Activated naive CD8-positive, alpha-beta T cell treated with anti-CD3 and anti-CD28 coated beads for 36 hours (primary cell): ENCODE measurements at places on chromosomes 2 and 18.

DNA sequence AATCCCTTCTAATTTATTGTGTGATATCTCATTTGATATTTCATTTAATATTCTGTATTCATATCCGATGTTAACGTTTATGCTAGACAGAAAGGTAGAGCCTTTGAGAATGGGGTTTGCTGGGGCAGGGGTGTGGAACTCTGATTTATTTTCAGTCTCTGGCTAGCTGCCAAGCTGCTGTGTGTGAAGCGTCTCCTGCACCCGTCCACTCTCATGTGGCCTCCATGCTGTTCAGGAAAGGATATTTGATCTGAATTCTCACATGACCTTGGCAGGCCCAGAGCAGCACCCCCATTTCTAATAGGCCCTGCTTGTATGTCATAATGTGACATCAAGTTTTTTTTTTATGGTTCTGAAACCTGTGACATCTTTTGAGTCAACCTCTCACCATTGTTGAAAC lies 1.6 kb downstream of the IL1R1 start:
- no peak for DNase-seq

- no peak for DNase-seq
Measured at GRCh38 chr2:233217892-233218377, 33.5 kb upstream of the ATG16L1 start.

- no peak for DNase-seq
Measured at GRCh38 chr18:40553029-40553428, 1402.0 kb upstream of the PIK3C3 start.

- DNase-seq, result no peak
Measured at GRCh38 chr2:100563407-100564247, 834 bp downstream of the PDCL3 start.

- DNase-seq, result no peak
Measured at GRCh38 chr2:218755567-218756404, 26.2 kb upstream of the CYP27A1 start.

DNA sequence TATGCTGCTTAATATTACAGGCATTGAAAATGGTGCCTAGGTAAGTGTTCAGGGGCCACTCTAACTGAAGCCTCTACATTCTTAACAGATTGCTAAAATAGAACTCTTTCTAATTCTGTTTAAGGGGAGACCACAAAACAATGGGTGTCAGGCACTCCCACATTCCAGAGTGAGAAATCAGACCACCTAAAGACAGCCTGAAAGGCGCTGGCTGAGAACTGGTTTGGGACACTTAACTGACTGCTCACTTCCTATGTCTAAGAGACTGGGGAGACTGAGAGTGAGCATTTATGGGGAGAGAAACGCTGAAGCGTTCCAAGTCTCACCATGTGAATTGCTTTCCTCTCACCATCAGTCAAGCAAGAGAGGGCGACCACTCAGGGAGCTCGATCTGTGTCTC lies 108.8 kb upstream of the ITGB6 start:
- DNase-seq, result no peak

GRCh38 chr2:22879009-22879863 lies 505.7 kb upstream of the KLHL29 start:
- DNase-seq, result no peak

DNA sequence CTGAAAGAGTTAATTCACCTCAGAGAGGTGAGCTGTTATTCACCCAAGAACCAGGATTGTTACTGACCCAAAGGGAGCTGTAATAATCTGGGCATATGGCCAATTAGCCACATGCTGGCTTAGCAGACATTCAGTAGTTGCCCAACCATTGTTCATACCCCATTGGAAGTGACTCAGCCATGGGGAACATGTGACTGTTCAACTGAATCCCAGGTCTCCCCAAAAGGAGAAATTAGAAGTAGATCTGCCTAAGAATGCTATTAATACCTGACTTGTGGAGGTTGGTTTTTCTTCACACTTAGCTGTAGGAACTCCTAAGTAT lies 272.6 kb upstream of the UBE2E3 start:
- DNase-seq, result no peak

DNA sequence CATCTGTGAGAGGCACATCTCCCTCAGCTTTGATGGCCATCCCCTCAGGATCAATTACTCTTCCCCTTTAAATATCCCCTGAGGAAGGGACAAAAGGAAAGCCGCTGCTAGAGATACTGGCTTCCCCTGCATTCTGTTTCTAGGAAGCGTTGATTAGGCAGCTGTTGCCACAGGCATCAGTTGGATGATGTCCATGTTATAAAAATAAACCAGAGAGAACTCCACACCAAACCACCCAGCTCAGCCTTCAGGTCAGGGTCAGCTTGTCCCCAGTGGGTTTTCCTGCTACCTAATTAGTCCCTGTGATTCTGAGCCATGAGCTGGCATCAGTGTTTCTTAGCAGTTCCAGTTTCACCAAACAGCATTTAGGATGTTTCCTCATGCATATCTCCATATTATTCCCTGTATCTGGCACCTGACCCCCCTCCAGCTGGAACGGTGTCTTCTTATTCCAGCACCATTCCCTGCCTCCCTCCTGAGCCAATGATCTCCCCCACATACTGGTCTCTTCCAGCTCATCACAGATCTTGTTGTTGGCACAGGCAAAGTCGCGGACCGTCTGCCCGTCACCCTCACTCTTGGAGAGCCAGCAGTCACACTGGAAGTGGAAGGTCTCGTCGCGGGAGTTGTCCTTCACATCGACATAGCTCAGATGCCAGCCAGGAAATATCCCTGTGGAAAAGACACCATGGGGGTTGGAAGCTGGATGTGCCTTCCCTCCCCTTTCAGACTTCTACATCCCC lies 168.4 kb downstream of the LOXHD1 start:
- no peak for DNase-seq

- DNase-seq, result no peak
Measured at GRCh38 chr18:4551001-4551360, 95.9 kb upstream of the DLGAP1 start.

DNA sequence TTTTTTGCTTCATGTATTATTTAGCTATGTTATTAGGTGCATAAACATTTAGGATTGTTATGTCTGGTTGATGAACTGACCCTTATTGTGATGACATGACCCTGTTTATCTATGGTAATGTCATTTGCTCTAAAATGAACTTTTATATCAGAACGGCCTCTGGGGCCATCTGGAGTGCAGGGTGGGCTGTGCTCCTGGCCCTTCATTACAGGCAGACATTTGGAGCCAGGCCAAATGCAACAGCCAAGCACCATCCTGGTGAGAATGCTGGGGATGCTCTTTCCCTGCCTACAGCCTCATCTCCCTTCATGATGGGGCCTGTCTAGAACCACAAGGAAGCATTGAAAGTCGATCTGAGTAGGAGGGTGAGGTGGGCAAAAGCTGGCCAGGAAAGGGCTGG lies 38.0 kb downstream of the HJURP start:
- no peak for DNase-seq

DNA sequence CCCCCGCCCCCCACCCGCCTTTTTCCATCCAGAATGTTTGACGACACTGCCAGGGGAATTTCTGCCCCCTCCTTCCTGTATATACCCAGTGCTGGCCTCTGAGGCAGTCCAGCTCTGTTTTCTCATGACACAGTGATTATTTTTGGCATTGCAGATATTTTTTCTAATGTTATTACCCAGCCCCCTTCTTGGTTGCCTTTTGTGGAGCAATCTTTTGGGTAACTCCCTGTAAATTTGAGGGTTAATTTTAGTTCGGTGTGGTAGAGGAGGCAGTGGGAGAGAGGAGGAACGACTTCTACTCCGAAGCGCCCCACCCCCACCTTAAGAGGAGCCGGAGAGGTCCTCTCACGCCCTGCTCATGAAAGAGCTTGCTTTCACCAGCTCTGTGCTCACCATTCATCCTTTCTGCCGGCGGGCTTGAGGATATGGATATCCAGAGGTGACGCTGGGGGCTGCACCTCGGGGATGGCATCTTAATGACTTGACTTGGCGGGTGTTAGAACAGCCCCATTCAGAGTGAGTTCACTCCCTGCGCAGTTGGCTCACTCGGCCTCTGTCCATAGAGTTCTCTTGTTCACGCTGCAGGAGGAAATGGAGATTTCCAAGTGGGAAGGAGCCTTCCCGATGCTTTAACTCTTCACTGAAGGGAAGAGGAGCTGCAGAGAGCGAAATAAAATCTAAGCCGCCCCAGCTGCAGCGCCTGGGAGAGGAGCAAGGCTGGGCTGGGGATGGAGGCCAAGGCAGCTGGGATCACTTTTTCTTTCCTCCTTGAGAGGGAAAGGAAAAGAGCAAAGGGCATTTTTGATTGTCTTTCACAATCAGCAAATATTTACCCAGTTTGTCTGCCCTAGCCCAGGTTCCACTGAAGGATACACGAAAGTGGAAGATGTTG lies 38.4 kb downstream of the EPAS1 start:
- no peak for DNase-seq

DNA sequence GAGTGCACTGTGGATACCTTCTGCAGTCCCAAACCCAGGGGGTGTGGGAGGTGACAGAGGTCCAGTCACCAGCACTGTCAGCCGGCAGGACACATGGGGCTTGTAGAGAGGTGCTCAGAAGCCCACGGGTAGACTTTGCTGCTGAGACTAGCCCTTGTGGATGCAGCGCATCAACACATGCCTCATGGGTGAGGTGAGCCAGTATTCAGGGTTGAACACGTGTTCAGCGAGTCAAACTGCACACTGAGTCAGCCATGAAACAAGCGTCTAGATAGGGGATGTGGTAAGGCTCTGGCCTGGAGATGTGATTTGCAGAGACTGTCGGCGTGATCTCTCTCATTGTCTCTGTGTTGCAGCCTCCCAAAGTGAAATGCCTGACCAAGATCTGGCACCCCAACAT lies 35.8 kb upstream of the SCLY start:
- DNase-seq, result peak; percentile 10

DNA sequence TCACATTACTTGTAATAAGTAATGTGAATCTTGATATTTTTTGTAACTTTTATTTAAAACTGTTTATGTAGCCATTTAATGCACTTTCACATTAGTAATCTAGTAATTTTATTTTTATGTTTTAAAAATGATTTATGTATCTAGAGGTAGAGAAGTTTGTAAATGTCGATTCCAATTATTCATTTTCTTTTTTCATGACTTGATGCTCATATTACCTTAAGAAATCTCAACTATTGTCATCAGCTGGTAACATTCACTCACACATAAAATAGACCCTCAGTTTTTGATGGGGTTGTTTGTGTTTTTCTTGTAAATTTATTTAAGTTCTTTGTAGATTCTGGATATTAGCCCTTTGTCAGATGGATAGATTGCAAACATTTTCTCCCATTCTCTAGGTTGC lies 351.7 kb upstream of the CDH7 start:
- DNase-seq, result no peak

GRCh38 chr2:130887643-130888042 lies 50.9 kb downstream of the ARHGEF4 start:
- no peak for DNase-seq

DNA sequence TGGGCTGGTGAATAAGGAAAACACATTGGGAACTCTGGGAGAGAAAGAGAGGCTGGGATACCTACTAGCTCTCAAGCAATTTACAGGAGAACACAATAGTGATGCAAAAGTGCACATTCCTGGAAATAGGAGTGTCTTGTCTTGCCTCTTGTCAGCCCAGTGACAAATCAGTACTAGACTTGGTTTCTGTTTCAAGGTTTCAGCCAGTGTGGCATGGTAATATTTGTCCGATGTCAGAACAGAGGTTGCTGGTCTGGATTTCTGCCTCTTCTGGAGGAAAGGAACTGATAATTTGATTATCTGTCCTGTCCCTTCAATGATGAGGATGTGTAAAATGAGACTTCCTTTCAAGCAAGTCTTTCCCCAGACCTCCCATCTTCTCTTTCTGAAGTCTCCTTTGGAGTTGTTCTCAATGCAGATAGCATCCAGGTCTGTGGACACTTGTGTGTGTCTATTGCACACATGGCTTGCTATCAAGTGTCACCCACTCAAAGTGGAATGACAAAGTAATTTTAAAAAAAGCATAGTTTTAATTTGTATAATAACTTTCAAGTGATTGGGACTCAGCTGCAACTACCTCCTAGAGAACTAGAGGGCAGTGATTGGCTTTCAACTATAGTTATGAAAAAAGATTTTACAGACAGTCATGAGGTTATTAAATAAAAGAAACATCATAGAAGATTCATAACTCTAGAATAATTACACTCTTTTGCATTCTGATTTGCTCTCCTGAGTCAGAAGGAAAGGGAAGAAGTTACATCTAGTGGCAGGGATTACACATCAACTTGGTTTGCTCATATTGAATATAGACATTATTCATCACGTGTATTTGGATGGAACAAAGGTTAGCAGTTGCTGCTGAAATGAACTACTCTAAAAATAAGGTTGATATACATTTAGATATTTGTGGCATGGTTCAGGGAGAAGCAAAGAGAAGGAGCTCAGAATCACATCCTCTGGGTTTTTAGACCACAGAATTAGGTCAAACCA lies 4.5 kb downstream of the GPR39 start:
- DNase-seq, result no peak

GRCh38 chr18:70289351-70290312 lies 787 bp downstream of the SOCS6 start:
- peak; percentile 52 for DNase-seq

DNA sequence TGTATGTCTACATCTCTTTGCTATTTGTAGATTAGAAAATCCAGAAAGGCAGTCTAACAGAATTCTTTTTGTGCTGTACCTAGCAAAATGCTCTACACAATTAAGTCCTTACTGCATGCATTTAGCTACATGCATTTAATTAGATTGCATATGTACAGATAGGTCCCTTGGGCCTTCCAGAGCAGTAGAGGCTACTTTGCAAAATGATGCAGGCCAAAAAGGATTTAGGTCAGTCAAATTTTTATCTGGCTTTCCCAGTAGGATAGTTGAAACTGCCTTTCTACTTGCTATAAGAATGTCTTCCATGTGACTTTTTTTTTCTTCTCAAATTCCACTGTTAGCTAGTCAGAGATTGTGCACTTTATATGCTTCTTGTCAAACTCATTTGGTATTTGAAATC lies 19.3 kb downstream of the GALNT13 start:
- no peak for DNase-seq

GRCh38 chr18:73520229-73520628 lies 627.4 kb downstream of the FBXO15 start:
- DNase-seq, result no peak

GRCh38 chr2:192286093-192286701 lies 91.5 kb upstream of the TMEFF2 start:
- no peak for DNase-seq

DNA sequence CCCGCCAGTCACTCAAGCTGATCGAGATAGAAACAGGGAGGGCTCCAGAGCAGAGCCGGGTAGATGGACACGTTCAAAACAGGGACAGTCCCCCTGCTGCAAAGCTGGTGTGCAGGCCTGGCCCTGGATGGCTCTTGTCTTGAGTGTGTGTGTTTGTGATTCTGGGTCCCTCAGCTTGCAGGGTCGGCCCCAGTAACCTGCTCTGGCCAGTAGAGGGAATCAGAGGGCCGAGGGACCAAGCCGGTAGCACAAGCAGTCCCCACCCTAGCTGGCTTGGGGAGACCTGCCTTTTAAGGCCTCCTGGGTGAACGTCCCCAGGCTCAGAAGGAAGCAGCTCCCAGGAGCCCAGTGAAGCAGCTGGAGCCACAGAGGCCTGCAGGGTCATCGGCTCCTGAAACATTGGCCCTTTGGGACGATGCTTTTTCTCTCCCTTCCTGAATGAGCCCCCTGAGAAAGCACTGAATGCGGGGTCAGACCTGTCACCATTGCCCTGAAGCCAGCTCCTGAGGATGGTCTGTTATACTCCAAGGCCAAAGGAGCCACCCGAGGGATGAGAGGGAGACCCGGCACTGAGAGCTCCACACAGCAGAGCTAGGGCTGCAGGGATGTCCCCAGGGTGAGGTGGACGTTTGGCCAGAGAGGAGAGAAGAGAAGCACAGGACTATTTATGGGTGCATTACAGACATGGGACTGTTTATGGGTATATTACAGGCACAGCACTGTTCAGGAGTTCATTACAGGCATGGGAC lies 15.4 kb upstream of the MLPH start:
- peak; percentile 54 for DNase-seq

GRCh38 chr2:209351636-209352035 lies 72.2 kb upstream of the MAP2 start:
- no peak for DNase-seq
